ENCODE measurements at places on chromosomes 16 and 17. TPM values are rescaled to one million over a fixed set of nuclear protein-coding genes. Genes with fewer than 3 reads are reported as not detected.

DNA sequence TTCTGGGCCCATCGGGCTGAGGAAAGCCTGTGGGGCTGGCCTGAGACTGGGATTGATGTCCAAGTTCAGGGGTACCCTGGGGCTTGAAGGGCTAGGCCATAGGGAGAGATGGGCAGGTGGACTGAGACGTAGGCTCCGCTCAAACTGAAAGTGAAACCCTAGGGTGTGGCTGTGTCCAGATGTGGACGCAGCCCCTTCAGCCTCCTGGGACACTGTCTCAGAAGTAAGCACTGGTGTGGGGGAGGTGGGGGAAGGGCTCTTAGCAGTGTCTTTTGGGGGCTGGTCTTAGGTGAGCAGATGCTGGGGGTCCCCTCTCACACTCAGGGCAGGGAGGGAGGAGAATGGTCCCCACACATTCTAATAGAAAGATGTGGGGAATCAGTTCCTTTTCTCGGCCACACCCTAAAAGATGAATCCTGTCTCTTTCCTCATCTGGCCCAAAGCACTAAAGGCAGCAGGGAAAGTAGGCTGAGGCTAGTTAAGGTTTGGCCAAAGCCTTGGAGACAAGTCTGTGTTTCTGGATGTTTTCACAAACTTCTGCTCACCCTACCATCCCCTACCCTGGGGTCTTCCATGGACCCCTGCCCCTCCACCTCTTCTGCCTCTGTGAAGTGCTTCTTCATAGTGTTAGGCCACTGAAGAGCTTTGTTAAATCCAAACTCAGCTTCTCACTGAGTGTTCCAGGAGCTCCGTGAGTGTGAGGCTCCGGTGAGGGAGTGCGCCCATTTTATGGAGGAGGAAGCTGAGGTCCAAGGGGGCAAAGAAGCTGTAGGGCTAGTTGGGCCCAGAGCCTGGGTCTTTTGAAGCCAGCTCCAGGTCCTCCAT, 5.6 kb downstream of the FMNL1 start:
- no peak for DNase-seq

DNA sequence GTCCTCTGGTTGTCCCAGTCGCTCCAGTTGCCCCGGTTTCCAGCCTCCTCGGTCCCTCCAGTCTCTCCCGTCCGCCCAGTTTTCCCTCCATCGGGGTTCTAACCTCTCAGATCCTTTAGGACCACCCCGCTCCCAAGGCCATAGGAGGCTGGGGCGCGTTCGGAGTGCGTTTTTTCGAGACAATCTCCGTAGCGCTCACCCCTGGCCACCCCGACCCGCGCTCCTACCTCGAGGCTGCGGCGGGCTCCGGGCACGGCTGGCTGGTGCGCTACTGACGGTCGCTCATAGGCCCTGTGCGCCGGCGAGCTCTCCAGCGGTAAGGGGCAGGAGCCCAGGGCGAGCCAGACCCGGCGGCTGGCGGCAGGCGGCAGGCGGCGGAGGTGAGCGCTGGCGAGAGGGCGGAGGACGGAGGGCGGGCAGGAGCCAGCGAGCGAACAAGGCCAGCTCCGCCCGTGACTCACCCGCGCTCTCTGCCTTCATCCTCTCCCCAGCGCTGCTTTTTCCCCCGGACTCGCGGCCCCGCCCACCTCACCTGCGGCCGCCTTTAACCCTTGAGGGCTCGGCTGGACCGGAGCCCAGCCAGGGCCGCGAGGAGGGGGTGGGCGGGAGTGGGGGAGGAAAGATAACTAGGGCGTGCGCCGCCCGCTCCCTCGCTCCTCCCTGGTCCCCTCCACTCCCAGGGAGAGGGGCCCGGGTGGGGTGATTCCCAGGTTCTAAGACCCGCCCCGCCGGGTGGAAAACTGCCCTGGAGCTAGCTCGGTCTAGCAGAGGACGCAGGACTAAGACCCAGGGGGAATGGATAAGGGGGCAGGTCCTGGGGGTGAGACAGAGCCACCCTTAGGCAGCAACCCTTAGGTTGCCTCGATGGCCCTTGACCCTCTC, at the start of gene SP6:
Gene SP6 (minus strand): TSS at position 472 of the 882 bp plus-strand sequence. CDS start 2,734 bp downstream, outside the sequence.
- no peak for DNase-seq

SECTM1 gene
- 13.0 TPM for total RNA-seq

GRCh38 chr17:51120739-51121619, at the start of gene SPAG9:
SPAG9 (minus strand) TSS chr17:51120868; CDS start chr17:51120656, 212 bp downstream.
- peak; percentile 99 for DNase-seq

DNA sequence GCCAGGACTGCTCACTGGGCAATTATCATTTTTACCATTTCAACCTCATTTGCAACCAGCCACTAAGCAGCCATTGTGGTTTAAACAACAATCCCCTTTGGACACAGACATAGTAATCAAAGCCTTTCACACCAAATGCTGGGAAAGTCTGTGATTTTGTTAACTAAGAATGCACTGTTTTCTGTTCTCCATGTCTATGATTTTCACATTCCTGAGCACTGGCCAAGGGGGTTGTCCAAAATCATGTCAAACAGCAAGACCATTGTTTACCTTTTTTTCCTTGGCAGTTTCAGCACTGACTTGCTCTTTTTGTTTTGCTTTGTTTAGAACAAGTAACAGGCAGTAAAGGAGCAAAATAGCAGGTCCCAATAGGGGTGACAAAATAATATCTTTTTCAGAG, 106.3 kb upstream of the SIAH1 start:
- DNase-seq: no peak

- no peak for DNase-seq
Observed at GRCh38 chr17:65362826-65363225, 198.6 kb downstream of the AXIN2 start.

DNA sequence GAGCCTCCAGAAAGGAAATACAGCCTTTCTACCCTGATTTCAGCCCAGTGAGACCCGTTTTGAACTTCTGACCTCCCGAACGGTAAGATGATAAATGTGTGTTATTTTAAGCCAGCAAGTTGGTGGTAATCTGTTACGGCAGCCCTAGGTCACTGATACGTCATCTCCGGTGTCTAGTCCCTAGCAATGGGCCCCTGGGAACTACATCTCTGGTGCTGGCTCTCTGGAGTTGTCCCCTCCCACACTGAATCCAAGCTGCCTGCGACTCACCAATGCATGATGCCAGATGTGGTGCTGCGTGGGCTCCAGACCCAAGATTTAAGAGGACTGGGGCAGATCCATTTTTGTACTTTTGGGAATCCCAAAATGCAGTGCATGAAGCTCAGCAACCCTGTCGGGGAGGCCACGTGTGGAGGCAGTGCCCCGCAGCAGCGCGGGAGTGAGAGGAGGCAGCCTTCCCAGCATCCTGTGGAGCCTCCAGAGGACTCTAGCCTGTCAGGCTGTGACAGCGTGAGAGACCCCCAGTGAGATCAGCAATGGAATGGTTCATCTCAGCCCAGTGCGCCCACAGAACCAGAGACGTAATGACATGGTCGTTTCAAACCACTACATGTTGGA, 43.6 kb upstream of the USP7 start:
- DNase-seq: no peak

GRCh38 chr17:50721194-50722010, 2.0 kb downstream of the LUC7L3 start:
- no peak for DNase-seq

DNA sequence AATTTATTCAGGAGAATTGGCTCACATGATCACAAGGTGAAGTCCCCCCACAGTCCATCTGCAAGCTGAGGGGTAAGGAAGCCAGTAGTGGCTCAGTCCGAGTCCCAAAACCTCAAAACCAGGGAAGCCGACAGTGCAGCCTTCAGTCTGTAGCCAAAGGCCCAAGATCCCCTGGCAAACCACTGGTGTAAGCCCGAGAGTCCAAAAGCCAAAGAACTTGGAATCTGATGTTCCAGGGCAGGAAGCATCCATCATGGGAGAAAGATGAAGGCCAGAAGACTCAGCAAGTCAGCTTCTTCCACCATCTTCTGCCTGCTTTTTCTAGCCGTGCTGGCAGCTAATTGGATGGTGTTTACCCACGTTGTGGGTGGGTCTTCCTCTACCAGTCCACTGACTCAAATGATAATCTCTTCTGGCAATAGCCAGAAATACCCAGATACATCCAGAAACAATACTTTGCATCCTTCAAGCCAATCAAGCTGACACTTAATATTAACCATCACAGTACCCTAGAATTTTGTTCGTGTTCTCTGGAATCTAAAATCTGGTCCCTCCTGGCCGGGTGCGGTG, 40.4 kb downstream of the TMEM114 start:
- no peak for DNase-seq

IL21R gene
- 0.21 TPM for total RNA-seq

- no peak for DNase-seq
Observed at GRCh38 chr17:58605470-58605869, 86.4 kb downstream of the TEX14 start.

- DNase-seq: no peak
Observed at GRCh38 chr16:27458258-27458657, 56.3 kb downstream of the IL21R start.

DNA sequence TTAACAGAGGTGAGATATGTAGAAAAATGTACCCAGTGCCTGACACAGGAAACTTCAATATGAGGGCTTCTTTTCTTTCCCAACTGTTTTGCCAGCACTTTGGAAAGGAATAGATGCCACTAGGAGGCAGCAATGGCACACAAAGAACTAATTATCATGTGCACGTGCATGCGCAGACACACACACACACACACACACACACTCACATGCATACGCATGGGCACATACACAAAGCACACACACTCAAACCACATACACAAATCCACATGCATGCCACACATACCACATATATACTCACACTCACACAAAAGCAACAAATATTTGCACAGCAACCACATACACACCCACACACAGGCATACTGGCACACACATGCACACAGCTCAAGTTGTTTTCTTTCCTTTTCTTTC, 8.8 kb upstream of the CEP112 start:
- DNase-seq: no peak

DNA sequence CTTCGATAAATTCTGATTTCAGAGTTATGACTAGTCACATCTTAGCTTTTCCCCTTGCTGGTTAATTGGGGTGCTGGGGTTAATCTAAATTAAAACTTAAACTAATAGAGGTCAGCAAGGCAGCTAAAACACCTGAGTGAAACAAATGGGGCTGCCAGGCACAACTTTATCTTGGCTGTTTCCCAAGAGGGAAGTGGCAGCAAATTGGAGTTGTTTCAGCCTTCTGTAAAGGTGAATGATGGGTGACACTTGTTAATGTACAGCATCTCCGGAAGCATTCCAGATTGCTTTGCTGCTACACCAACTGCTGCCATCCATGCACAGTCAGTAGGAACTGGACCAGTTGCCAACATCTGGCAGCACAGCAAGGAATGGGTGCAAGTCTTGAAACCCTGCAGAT, 43.9 kb downstream of the AATF start:
- no peak for DNase-seq

- DNase-seq: no peak
Observed at GRCh38 chr17:79818026-79818758, 21.0 kb downstream of the CBX4 start.

DNA sequence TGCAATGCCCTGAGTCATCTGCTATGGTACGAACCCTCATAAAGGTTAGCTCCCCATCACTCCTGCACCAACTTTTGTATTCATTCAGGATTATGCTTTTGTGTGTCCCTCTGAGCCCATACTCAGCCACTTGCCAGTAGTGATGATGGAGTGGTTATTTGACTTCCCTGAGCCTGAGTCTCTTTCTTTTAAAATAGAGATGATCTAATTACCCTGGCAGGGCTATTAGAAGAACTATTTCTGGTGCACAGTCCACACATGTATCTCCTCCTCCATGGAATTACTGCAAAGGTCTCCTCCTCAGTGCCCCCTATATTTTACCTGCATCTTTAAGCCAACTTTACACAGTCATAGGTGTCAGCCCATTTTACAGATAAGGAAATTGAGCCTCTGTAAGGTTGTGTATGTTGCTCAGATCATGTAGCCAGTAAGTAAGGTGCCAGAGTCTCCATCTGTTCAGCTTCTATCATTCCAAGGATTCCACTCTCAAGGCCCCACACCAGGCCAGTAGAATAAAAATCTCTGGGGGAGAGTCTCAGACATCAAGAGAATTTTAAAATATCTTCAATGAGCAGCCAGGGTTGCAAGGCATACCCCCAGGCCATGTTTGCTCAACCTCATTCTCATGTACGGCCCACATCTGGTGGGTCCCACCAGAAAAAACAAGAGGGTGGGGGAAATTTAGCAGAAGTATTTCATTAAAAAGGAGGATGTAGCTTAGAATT, 333.7 kb upstream of the HSBP1 start:
- no peak for DNase-seq

KRT39 gene
- 2.5 TPM for total RNA-seq

UBE2I gene
- 165 TPM for total RNA-seq

GRCh38 chr16:77442078-77442477, 7.2 kb upstream of the ADAMTS18 start:
- DNase-seq: no peak

DNA sequence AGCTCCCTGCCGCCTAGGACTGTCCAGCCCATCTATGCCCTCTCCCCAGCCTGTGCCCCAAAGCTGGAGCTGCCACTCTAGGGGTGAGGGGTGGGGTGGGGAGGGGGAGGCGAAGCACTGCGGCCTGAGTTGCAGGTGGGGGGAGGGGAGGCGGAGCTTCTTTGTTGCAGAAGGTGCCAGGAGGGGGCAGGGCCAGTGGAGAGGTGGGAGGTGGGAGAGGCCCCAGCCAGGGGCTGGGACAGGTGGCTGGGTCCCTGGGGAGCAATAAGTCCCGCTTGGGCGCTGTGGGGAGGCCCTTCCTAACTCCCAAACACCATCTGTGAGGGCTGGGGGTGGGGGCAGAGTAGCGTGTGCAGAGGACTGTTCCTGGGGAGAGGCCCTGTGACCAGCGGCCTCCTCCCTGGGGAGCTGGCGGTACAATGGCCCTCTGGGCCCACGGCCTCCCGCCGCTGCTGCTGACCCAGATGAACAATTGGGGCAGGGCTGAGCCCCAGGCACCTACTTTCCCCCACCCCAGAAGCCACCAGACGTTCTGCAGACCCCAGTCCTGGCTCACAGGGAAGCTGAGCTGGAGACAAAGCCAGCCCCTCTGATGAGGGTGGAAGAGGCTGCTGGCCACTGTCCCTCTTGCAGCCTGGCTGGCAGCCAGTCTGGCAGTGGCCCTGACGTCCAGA, 2.2 kb upstream of the NTN3 start:
- no peak for DNase-seq

DNA sequence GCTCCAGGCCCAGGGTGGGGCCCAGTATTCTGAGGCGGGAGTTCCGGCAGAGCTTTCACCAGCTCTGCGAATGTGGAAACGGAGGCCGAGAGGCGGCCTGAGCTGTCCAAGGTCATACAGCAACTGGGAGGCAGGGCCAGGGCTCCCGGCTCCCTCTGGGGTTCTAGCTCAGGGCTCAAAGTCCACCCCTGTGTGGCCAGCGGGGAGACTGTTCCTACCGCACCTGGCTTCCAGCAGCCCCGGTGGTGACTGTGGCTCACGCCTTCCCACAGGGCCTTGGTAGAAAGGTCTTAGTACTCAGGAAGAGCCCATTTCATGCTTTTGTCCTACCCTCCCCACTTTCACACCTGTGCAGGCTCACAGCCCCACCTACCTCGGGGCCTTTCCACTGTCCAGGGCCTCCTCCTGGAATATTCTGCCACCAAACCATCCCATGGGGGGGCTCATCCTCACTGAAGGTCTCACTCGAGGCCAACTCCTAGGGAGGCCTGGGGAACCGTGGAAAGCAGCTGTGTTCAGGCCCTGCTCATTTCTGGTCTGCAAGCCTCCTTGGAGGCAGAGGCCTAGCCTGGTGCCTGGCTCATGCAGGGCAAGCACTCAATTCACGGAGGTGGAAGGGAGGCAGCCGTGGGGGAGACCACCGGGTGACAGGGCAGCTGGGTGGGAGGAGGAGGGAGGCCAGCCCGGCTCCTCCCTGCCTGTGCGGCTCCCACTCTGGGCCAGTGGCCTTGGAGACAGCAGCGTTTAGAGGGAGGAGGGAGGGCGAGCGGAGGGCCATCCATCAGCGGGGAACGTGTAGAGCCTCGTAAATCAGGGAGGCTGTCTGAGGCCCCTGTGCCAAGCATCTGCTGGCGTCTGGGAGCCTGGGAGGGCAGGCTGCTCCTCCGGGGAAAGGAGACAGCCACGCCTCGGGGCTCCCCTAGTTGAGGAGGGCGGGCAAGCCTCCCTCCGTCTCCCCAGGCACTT, 12.7 kb upstream of the DOC2B start:
- DNase-seq: no peak
